ENCODE measurements at places on chromosomes 6 and 20.

DNA sequence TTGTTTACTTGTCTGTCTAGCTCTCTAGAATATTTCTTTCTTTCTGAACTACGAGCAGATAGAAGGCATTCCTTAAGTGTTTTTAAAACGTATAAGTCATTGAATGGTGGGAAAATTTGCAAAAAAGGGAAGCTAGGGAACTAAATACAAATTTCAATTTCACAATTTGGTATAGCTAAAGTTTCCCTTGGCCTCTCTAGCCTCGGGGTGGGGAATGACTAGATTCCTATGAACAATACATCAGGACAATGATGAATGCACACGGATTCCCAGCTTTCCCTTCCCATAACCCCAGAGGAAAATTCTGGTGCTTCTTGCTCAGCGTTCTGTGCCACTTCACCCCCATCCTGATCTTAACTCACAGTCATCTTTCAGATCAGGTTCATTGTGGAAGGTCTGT is 113.3 kb upstream of the ASF1A start:
- no peak for DNase-seq

DNA sequence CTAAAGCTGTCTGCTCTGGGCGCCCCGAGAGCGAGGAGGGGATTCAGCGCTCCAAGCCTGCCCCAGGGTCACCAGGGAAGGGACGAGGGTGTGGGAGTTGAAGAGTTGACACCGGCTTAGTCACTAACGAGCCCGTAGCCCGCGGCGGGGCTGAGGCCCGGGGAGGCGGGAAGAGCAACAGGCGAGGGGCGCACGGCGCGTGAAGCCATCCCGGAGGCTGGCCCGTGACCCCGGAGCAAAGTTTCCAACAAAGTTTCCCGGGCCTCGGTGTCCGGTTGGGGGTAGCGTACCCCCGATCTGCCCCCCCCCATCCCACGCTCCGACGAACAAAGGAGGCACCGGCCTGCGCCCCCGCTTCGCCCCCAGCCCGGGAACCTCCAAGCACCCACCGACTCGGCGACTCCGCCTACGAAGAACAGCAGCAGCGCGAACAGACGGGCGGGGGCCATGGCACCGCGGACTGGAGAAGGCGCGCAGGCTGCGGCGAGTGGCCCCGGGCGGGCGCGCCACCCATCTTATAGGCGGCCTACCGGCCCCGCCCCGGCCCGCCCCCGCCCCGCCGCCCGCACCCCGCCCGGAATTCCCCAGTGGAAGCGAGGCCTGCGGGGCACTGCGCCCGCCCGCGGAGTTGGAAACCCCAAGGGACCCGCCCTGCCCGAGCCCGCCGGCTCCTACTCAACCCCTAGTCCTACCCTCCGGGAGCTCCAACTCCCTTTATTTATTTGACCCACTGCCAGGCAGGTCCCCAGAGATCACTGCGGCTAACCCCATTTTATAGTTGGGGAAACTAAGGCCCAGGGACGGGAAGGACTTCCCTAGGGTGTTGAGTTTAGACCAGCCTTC is at the start of gene SDC4:
Gene SDC4 (minus strand): TSS at position 489 of the 843 bp plus-strand sequence. CDS start 40 bp downstream, at position 449.
- DNase-seq = peak; percentile 83

DNA sequence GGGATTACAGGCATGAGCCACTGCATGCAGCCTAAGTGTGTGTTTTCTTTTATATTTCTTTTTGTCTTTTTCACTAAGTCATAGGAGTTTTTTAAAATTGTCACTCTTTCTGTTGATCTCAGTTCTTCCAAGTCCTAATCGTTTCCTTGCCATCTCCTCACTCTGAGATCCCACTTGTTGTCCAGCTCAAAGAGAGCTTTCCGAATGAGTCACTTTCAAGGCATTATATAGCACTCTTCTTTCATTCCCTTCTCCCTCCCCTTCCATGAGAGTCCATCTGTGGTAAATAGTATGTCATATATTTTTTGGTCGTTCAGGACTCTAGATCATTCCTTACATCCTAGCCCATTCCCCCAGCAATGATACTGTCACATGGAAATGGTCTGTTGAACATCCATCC is 4.3 kb downstream of the VAPB start:
- DNase-seq = no peak

GRCh38 chr20:48096212-48096875 is 311.1 kb upstream of the SULF2 start:
- DNase-seq = no peak

- no peak for DNase-seq
Measured at GRCh38 chr6:161038229-161039031, 46.9 kb downstream of the MAP3K4 start.

- DNase-seq = no peak
Measured at GRCh38 chr6:33719326-33719987, 8.0 kb upstream of the UQCC2 start.

DNA sequence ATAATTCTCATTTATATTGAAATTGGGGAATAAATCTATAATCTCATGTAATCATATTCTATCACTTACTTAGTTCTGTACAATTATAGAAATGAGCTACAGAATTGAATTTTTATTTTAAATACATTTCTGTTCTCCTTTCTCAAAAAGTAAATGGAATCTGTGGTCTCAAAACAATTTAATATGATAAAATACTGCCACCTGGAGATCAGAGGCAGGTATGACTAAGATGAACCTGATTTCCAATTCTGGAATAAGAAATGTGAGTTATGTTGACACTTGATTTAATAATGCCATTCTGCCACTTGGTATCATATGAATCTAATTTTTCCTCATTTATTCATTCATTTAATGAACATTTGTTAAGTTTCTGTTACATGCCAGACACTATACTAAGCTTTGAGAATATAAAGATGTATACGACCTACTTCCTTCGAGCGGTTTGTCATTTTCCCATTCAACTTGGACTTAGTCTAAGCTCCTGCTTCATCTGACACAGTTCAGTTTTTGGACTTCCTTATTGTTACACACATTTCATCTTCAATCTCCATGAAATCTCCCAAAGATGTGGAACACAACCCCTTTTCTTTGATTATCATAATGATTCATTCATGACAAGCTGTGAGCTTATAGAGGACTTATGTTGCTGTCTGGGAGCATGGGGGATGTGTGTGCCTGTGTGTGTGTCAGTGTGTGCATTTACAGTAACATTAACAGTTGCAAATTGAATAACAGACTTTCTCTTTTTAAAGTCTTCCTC is 7.5 kb upstream of the CCDC28A start:
- DNase-seq = no peak

DNA sequence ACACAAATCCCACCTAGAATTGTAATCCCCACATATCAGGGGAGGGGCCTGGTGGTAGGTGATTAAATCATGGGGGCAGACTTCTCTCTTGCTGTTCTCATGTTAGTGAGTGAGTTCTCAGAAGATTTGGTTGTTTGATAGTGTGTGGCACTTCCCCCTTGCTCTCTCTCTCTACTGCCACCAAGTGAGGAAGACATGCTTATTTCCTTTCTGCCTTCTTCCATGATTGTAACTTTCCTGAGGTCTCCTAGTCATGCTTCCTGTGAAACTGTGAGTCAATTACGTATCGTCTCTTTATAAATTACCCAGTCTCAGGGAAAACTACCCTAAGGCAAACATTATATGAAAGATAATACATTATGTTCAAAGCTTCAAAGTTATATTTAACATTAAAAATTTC is 1297.5 kb upstream of the CITED2 start:
- DNase-seq = no peak

- no peak for DNase-seq
Measured at GRCh38 chr6:143607974-143608373, 69.8 kb upstream of the PHACTR2 start.

DNA sequence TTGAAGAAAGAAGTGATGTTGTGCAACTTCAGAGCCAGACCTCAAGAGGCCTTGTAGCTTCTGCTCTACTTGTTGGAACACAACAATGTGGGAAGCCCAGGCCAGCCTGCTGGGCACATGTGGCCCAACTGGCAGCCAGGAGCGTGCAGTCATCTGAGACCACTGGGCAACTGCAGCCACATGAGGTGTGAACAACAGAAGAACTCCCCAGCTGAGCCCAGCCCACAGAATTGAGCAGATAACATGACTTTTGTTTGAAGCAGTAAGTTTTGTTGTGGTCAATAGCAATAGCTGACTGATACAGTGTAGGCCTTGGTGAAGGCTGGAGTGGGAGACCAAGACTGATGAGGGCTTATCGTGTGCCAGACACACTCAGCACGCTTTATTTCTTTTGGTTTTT is 8.6 kb upstream of the ADAM33 start:
- no peak for DNase-seq

GRCh38 chr6:12012038-12012557 is at the start of gene HIVEP1:
Gene HIVEP1, plus strand, starts transcription at chr6:12012312. Its CDS starts 3,317 bp downstream, at chr6:12015629.
- peak; percentile 75 for DNase-seq

GRCh38 chr6:113649880-113650609 is 207.1 kb upstream of the MARCKS start:
- DNase-seq = no peak

DNA sequence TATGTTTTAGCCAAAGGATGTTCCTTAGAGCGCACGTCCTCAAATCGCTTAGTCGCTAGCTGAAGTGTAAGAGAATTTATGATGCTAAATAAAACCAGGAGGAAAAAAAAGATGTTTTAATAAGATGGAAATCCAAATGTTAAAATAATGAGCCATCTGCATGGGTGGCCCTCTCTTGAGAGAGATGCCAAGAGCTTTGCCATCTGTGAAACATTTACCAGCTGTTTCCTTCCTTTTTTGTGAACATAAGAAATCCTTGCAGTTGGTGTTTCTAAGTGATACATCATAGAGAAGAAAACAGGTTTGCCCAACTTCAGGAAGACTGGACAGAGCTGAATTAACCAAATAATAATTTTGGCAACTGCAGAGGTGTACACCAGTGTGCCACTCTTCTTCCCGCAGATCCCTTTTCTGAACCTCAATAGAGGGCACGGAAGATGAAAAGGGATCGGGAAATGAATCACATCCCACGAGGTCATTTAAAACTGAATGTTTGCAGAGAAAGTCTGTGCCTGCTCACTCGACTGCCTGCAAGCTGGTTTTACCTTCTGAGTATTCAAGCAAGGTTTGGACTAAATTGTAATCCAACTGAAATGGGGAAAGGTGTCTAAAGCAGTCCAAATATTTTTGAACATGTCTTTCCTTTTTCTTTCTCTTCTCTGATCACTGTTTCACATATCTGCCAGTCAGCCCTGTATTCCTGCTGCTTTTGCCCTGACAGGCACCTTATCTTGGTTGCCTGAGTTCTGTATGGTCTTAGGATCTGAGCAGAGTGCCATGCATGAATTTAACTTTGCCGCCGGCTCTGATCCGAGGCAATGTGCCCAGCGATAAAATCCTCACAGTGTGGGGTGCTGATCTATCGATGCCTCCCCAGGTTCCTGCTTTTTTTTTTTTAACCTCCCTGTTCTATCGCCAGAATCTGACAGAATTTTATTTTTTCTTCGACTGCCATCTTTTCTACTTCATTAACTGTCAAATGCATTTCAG is 35.5 kb upstream of the TSHZ2 start:
- DNase-seq = no peak

- DNase-seq = no peak
Measured at GRCh38 chr6:158816803-158817727, 2.1 kb downstream of the EZR start.

GRCh38 chr6:35148167-35148741 is 7.1 kb upstream of the TCP11 start:
- no peak for DNase-seq

DNA sequence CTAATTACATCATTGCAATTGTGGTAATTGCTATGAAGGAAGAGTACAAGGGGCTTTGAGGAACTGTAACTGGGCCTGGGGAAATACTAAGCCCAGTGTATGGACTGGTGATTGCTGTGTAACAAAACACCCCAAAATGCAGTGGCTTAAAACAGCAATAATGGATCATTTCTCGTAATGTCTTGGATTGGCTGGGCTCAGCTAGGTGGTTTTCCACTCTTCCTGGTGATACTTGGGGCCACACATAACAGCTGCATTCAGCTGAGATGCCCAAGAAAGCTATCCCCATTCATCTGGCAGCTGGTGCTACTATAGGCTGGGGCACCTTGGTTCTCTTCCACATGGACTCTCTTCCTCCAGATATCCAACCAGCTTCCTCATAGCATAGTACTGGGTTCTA is 150.3 kb downstream of the EYA2 start:
- no peak for DNase-seq

GRCh38 chr20:7362601-7363000 is 577.7 kb downstream of the HAO1 start:
- no peak for DNase-seq

GRCh38 chr6:161048641-161049040 is 57.1 kb downstream of the MAP3K4 start:
- no peak for DNase-seq
